ENCODE measurements at places on chromosomes 12 and 14.

DNA sequence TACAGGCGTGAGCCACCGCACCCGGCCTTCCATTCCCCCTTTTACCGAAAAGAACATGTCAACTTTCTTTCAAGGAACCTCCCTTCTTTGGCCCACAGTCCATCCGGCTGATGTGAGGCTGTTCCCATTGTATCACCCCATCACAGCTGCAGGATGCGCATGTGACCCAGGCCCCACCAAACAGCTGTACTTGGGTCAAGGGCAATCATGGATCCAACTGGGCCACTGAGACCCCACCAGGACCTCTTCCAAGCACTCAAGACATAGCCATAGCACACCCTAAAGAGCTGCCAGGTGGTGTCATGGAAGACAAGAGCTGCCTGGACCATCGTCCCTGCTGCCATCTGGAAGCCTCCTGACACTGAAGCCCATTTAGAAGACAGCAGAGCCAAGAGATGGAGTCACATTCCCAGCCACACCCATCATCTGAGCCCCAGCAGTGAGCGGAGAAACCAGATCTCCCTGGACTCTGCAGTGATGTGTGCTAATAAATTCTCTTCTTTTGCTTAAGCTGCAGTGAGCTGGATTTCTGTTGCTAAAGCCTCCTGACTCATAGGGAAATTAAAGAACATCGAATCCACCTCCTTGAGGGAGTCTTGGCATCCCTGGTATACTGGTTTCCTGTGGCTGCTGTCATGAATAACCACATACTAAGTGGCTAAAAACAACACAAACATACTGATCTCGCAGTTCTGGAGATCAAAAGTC lies 105.6 kb downstream of the KSR2 start:
- DNase-seq = no peak

DNA sequence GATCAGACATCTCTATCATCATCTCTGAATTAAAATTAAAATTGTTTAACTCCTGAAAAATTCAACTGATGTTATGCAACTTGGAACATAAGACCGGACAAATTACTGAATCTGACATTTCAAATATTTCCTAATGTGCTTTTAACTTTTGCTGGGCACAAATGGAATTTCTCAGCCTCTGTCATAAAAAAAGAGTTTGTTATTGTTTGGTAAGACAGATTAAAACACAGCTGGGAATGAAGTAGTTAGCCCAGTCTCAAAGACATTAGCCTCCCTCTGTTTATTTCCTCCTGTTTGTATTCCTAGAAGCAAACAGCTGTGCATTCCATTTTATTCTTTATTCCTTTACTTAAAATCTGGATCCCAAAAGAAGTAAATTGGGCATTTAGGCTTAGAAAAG lies 29.4 kb downstream of the PLEKHA5 start:
- no peak for DNase-seq

GRCh38 chr14:104658325-104658712 lies 31.1 kb upstream of the INF2 start:
- DNase-seq = no peak

DNA sequence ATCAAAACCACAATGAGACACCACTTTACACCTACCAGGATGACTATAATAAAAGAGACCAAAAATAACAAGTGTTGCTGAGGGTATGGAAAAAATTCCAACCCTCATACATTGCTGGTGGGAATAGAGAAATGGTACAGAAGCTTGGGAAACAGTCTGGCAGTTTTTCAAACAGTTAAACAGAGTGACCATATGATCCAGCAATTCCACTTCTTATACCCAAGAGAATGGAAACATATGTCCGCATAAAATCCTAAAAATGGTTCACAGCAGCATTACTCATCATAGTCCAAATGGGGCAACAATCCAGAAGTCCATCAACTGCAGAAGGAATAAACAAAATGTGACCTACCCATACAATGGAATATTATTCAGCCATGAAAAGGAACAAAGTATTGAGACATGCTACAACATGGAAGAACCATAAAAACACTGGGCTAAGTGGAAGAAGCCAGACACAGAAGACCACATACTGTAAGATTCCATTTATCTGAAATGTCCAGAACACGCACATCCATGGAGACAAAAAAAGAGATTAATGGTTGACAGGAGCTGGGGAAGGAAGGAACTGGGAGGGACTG lies 44.5 kb downstream of the CHGA start:
- DNase-seq = no peak

- DNase-seq = no peak
Observed at GRCh38 chr12:823028-823698, 70.8 kb downstream of the WNK1 start.
